ENCODE measurements at places on chromosomes 6 and 20. TPM values are rescaled to one million over a fixed set of nuclear protein-coding genes. Genes with fewer than 3 reads are reported as not detected.

DNA sequence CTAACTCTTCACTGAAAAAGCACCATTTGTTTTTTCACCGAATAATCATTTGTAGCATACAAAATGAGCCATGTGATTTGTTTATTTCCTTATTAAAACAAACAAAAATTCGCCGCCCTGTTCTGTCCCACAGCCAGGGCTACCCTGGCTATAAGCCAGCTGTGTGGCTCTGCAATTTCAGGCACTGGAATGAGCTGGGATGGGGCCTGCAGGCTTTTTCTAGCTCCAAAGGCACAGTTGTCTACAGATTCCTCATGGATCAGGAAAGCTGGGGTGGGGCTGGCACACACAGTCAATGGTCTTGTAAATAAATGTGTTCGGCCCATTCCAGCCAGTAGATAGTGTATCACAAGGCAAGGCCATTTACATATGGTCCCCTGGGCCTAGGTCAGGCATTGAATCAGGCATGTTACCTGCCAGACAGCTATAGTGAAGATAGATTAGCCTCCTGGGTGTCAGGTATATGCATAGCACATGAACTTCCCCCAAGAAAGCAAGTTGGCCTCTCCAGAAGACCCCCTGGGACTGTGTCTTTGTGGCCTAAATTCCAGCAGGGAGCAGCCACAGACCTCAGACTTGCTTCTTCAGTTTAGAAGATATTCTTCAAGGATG, 608.9 kb downstream of the MAFB start:
- DNase-seq, result no peak

DNA sequence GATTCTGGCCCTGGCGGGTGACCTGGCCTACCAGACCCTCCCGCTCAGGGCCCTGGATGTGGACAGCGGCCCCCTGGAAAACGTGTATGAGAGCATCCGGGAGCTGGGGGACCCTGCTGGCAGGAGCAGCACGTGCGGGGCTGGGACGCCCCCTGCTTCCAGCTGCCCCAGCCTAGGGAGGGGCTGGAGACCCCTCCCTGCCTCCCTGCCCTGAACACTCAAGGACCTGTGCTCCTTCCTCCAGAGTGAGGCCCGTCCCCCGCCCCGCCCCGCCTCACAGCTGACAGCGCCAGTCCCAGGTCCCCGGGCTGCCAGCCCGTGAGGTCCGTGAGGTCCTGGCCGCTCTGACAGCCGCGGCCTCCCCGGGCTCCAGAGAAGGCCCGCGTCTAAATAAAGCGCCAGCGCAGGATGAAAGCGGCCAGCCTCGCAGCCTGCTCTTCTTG, 868 bp upstream of the SLC2A4RG start:
- DNase-seq, result no peak

DNA sequence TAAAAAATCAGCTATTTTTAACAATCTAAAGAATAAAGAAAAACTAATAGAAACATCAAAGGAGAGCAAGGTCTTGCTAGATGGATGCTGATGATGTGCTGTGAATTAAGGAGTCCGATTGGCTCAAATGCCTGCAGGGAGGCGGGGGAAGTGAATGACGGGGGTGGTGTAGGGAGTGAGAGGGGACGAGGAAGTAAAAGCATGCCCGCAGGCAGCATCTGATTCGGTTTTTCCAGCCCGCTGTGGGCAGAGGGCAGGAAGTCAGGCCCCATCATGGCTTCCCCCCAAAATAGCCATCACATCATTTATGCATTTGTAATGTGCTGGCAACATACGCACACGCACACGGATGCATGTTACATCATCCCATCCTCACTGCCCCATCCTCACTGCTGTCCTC, 10.3 kb downstream of the RSPO4 start:
- no peak for DNase-seq

GRCh38 chr20:38805958-38806854, 709 bp downstream of the PPP1R16B start:
- no peak for DNase-seq

GRCh38 chr6:125354649-125355048, 52.9 kb upstream of the HDDC2 start:
- DNase-seq, result no peak

GRCh38 chr20:50438986-50439407, 71.2 kb upstream of the PTPN1 start:
- DNase-seq, result no peak

- no peak for DNase-seq
These were observed 88.1 kb downstream of the RSPH3 start for GRCh38 chr6:158911746-158912480.

The XRN2 gene
- 70.2 TPM for total RNA-seq

DNA sequence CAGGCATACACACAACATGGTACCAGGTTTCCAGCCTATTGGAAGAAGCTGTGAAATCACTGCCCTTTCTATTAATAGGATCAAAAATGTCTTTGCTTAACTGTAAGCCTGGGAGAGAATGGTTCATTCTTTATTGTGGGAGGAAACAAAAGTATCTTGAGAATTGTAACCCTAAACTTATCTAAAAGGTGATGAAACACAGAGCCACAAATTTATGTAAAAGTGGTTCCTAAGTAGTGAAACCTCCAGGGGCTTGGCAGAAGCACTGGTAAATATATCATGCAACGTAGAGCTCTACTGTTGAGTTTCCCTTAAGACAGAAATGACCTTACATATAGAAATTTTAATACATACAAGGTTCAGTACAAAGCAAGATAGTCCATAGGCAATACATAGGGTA, 17.2 kb upstream of the NOX3 start:
- DNase-seq, result no peak

DNA sequence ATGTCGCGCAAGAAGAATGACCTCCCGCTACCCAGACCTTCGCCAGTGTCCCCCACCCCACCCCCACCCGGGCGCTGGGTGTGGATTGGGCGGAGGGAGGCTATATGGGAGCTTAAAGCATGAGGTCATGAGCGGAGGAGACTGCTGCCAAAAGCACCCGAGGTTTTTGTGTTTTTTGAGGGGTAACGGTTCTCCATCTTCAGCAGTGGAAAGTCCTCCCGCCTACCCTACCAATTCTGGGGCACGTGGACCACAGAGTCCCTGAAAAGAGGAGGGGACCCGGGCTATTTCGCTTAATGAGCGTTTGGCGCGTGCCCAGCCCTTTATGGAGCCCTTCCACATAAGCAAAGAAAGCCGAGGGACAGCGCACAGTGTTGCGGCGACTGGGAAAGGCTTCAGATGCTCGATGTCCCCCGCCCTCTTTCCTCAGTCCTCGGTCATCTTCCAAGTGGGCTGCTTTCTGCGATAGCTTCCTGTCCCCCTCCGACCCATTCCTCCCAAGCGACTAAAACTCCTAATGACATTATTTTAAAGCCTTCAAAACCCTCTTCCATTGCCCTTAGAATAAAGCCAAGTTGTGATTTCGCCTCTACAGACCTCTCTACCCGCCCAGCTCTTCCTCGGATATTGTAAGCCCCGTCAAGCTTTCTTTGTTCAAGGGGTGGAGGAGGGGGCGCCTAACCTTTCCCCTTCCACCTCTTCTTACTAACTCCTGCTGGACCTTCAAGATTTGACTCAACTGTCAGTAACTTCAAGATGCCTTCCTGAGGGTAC, 2.1 kb upstream of the TRERF1 start:
- DNase-seq, result peak; percentile 54

- no peak for DNase-seq
These were observed 255.4 kb downstream of the TBX18 start for GRCh38 chr6:84508981-84509380.

DNA sequence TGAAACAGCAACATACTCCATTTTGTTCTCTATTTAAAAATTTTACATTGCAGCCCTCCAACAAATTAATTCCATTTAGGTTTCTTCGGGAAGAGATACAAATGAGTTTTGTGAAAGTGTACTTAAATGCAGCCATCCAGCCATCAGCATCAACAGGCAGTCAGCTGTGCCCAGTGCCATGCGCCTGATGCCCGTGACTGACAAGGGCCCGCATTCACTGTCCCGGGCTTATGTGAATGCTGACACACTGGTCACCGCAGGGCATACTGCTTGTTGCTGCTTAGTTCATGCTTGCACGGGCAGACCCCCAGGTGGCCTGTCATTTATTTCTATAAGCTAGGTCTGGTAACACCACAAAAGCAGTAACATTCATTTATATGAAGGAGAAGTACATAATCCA, 224.9 kb upstream of the QKI start:
- DNase-seq, result no peak

DNA sequence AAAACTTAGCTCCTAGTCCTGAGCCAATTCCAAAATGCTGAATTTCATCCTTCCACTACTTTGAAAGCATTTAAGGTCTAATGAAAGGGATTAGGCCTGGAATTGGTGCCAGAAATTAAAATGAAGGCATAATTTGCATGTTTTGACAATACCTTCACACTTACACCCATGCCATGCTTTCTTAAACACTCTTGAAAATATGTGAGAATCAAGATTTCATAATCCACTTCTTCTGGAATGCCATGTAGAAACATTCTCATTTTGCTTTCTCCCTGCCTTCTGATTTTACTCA, 77.1 kb downstream of the ANKEF1 start:
- DNase-seq, result no peak

The TFAP2D gene
- total RNA-seq, result not detected

The SLC35F1 gene
- total RNA-seq, result 9.1 TPM

The SLC2A10 gene
- 36.6 TPM for total RNA-seq

DNA sequence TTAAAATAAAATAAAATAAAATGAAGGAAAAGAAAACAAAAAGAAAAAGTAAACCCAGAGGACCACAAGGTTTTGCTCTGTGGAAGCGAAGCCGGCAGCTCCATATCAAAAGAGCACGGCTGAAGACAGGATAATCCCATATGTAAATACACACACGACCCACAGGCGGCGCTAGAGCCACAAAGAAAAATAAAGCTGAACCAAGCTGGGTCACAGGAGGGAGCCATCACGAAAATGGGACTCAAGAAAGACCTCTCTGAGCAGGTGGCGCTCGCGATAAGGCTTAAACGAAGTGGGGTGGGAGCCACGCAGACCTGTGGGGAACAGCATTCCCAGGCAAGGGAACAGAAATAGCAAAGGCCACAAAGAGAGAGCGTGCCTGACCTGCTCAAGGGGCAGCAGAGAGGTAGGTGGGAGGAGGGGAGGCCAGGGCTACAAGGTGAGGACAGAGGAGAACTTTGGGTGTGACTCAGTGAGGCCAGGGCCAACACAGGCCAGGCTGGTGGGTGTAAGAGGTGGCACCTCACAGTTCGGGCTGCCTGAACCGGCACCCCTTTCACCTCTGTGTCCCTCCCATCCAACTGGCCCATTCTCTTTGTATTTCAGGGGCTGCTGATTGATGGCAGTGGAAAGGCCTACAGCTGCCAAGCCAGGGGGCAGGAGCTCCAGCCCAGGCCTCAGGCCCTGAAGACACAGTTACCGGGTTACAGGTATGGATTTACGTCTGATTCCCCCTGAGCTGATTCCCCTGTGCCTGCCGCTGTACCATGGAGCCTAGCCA, 26.0 kb downstream of the PTGIS start:
- DNase-seq, result no peak

GRCh38 chr20:44135012-44135412, 52.0 kb downstream of the JPH2 start:
- no peak for DNase-seq

The MROH8 gene
- total RNA-seq, result 6.3 TPM

- no peak for DNase-seq
These were observed 841.3 kb downstream of the PHF3 start for GRCh38 chr6:64476935-64477334.
